Stimulated activated memory B cell treated with anti-CD40 and anti-IgM and Interleukin-4, amounts not matched to agents 10 μg/mL and 1 μg/mL and 100 μg/mL, for 72 hours (primary cell): ENCODE measurements at places on chromosomes 16 and 17.

DNA sequence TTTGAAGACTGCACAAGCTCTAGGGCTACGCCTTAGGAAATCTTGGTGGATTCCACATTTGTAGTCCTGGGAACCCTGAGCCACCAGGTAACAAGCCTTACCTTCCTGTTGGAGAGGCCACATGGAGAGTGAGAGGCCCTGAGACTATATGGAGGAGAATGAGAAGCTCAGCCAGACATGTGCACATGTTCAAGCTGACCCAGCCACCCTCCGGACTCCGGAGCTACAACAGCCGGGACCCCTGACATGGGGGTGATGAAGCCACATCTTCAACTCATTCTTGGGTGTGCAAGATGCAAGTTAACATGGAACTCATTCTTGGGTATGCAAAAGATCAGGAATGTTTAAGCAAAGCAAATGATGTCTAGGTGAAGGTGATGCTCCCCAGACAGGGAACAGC, 62.7 kb downstream of the GNA13 start:
- peak overlapping the region; percentile 26 for H3K27ac ChIP-seq
- no peak overlapping the region for H3K4me3 ChIP-seq
- no peak for ATAC-seq
- no peaks in the 10 kb centered on the region for H3K27me3 ChIP-seq

- H3K4me3 ChIP-seq: no peak overlapping the region
- H3K36me3 ChIP-seq: no peaks in the 10 kb centered on the region
- H3K27me3 ChIP-seq: peaks cover 17% of the 10 kb centered on the region
These were observed 123.1 kb downstream of the C16orf78 start for GRCh38 chr16:49496656-49497055.

DNA sequence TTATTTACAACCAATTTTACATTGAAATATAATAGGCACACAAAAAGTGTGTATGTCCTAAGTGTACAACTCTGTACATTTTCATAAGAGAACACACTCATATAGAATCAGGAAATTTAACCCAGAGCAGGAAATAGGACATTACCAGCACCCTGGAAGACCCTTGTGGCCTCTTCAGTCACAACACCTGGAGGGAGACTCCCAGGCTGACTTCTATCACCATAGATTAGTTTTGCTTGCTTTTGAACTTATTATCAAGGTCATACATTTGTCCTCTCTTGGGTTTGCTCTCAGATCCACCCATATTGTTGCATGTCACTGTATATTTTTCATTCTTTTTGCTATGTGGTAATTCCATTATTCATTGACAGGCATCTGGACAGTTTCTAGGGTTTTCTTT, 5.8 kb downstream of the RIPOR1 start:
- H3K27me3 ChIP-seq: no peaks in the 10 kb centered on the region
- peaks cover 73% of the 10 kb centered on the region for H3K4me1 ChIP-seq
- ATAC-seq: no peak
- no peak overlapping the region for H3K27ac ChIP-seq

DNA sequence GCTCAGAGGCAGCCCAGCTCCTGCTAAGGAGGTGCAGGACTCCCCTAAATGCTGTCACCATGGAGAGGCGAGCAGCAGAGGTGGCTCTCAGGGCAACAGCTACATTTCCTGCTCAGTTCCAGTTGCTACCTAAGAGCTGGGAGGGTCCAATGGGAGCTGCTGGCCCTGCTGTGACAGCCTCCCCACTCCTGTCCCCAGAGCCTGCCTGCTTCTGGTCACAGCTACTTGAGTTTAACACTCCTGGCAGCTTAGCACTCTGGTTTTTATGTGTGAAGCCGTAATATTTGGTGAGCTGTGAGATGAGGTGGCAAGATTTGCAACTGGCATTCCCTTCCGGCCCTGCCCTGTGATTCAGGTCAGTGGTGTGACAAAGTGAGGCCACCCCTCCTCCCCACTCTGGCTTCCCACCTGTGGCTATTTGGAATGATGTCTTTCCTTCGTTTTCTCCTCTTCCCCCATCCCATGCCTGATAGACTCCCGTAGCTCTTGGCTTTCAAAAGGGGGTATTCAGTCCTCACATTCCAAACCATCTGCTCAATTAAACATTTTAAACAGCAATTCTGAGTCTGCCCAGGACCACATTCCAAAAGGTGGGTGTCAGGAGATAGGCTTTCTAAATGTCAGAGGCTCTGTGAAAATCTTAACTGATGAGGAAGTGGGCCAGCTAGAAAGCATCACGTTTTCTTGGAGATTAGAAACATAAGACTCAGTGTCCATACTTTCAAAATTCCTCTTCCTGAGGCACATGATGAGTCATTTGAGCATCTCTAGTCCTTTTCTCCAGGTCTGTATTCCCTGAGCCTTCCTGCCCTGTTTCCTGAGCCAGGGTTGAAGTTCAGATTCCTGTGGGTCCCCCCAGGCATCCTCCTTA, 42.6 kb upstream of the SKAP1 start:
- H3K27ac ChIP-seq: no peak overlapping the region
- peaks cover 6% of the 10 kb centered on the region for H3K4me1 ChIP-seq
- H3K36me3 ChIP-seq: no peaks in the 10 kb centered on the region
- H3K4me3 ChIP-seq: no peak overlapping the region
- ATAC-seq: no peak

DNA sequence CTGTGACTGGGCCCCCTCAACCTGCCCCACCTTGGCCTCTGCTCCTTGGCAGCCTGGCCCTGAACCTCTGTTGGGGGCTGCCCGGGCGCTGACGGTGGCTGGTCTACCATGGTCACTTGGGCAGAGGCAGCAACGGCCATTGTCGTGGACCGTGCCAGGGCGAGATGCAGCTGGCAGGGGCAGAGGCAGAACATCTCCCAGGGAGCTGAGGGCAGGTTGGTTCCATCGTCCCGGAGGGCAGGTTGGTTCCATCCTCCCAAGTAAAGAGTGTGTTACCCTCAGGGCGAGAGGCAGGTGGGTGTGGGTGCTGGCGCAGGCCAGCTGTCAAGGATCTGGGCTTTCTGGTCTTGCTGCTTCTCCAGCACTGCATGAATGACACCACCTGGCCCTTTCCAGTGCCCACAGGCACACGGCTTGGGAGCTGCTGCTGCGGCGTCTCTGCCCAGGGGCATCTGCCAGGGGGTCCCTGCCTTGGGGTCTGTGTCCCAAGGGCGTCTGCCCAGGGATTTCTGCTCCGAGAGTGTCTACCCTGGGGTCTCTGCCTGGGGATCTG, 12.0 kb downstream of the ACSF3 start:
- H3K27me3 ChIP-seq: no peaks in the 10 kb centered on the region
- H3K4me1 ChIP-seq: peaks cover 40% of the 10 kb centered on the region
- H3K36me3 ChIP-seq: peaks cover 80% of the 10 kb centered on the region
- ATAC-seq: no peak
- peak overlapping the region; percentile 82 for H3K27ac ChIP-seq

DNA sequence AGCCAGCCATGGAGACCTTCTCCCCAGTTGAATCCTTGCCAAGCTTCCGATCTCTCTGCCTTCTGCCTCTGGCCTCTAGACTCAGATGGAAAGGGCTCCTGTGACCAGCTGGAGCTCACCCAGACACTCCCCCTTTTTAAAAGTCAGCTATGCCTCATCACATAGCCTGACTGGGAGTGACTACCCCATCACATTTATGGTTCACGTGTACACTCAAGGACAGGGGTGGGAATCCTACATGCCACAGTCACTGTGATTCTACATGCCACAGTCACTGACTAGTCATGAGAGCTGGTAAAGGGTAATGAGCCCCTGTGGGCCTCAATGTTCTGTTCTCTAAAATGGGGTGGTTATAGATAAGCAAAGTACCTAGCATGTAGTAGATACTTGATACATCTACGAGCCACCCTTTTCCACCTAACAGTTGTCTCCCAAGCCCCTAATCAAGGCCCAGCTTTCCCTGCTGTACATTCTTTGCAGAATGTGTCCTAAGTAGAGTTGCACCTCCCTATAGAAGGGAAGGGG, 85.1 kb downstream of the RGS9 start:
- peaks cover 36% of the 10 kb centered on the region for H3K27me3 ChIP-seq
- no peaks in the 10 kb centered on the region for H3K4me1 ChIP-seq
- H3K36me3 ChIP-seq: no peaks in the 10 kb centered on the region
- no peak overlapping the region for H3K27ac ChIP-seq
- H3K4me3 ChIP-seq: no peak overlapping the region
- no peak for ATAC-seq

- H3K27me3 ChIP-seq: no peaks in the 10 kb centered on the region
- ATAC-seq: no peak
- H3K4me3 ChIP-seq: no peak overlapping the region
- H3K4me1 ChIP-seq: no peaks in the 10 kb centered on the region
These were observed 406.5 kb upstream of the CDH5 start for GRCh38 chr16:65959983-65960382.

DNA sequence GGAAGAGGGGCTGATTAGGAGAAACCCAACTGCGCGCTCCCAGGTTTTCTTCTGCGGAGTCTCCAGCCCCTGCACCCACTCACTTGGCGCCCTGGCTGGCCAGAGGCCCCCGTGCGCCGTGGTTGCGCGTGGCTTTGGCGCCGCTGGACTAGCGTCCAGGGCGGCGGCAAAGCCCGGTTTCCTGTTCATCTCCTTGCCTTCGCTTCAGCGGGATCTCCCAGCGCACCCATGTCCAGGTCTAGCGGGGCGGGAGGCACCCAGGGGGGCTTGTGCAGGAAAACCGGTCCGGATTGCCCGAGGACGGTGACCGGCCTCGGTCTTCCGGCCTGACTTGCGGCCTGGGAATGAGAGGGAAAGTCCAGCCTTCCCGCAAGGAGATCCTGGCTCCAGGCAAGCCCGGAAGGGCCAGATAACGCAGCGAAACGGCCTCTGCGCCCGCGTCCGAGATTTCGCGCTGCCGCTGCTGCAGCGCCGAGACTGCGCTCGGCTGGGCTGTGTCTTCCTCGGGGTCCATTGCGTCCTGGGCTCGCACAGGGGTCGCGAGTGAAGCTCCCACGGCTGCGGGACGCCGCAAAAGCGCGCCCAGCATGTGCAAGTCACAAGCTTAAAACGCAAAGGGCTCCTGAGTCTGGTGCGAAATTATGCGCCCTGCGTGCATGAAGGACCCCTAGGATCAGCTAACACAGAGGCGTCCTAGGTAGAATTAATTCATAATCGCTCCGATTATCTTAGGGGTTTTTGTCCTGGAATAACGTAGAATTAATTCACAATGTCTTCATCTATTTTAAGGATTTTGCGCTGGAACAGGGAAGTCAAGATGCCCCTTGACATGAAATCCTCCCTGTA, 5.7 kb downstream of the FOXF1 start:
- H3K36me3 ChIP-seq: no peaks in the 10 kb centered on the region
- no peak overlapping the region for H3K4me3 ChIP-seq
- no peak for ATAC-seq
- H3K27ac ChIP-seq: no peak overlapping the region

- peaks cover 67% of the 10 kb centered on the region for H3K4me1 ChIP-seq
- no peak for ATAC-seq
- H3K36me3 ChIP-seq: no peaks in the 10 kb centered on the region
These were observed 50.6 kb downstream of the RNF112 start for GRCh38 chr17:19461681-19462080.

DNA sequence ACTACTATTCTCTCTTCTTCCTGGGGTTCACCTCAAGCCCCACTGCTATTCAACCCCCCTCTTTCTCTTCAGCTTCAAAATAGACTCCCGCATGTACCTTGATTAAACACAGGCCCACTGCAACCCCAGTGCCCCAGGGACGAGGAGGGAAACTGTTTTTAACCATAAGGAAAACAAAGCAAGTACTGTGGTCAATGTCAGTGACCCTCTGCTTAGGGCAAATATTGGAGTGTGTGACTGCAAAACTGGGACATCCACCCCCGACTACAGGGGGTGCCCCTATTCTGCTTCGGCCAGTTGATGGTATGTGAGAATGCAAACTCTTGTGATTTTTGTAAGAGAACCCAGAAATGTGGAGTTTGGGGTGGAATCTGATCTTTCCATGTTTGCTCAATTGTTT, 9.5 kb upstream of the PNPO start:
- no peak overlapping the region for H3K27ac ChIP-seq
- no peaks in the 10 kb centered on the region for H3K27me3 ChIP-seq
- H3K4me1 ChIP-seq: peaks cover 9% of the 10 kb centered on the region
- H3K4me3 ChIP-seq: no peak overlapping the region
- no peak for ATAC-seq

DNA sequence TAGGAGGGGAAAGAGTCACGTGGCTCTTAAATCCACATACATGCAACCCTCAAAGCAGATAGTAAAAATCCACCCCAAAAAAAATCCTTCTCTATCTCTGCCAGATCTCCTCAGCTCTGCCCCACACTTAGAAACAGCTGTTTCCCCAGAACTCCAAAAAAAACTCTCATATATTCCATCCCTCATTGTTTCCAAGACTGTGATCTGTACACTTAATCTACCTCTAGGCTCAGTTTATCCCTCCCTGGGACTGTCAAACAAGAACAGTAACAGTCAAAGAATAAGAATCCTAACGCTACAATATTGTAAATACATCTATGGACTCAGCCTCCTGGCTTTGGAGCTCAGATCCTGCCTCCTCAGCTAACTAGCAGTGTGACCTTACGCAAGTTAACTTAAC, 11.6 kb downstream of the CUEDC1 start:
- H3K36me3 ChIP-seq: no peaks in the 10 kb centered on the region
- ATAC-seq: no peak
- peaks cover 57% of the 10 kb centered on the region for H3K4me1 ChIP-seq
- no peak overlapping the region for H3K27ac ChIP-seq
- H3K4me3 ChIP-seq: no peak overlapping the region

GRCh38 chr16:72404299-72404698, 232.3 kb upstream of the PMFBP1 start:
- H3K27me3 ChIP-seq: no peaks in the 10 kb centered on the region
- ATAC-seq: no peak
- H3K36me3 ChIP-seq: no peaks in the 10 kb centered on the region
- peaks cover 12% of the 10 kb centered on the region for H3K4me1 ChIP-seq
- no peak overlapping the region for H3K4me3 ChIP-seq

DNA sequence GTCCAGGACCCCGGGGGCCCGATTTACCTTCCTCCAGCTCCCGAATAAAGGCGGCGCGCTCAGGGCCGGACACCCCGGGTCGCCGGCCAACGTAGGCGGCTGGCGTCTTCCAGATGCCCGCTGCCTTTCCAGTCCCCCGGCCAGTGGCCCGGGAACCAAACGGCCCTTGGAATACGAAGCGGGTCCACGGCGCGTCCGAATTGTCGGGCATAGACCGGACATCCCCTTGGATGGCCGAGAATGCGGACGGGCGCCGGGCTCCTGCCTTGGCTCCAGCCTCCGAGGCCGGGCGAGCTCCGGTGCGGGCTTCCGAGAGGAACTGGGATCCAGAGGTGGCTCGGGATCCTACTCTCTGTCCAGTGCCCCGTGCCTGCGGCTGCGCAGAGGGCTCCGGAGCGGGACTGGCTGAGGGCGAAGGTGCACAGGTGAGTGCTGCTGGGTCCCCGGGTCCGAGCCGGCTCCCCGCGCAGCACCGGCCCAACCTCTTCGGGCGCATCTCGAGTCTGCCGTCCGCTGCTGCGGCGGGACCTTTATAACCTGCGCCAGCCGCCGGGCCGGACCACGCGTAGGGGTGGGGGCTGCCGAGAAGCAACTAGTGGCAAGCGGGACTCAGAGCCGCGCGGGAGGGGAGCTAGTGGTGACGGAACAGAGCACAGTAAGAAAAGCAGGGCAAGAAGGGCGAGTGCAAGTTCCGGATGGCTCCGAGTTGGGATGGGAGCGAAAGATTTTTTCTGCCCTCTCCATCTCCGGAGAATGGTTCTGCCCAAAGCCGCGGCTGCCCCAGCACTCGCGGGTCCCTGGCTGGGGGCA, at the start of gene HAP1:
Gene HAP1 (minus strand): TSS at position 505 of the 810 bp plus-strand sequence. CDS start 9 bp downstream, at position 496.
- no peaks in the 10 kb centered on the region for H3K36me3 ChIP-seq
- no peak within 1 kb of the TSS for H3K27ac ChIP-seq
- peak within 1 kb of the TSS; percentile 66 for H3K4me3 ChIP-seq
- ATAC-seq: peak; percentile 19
- H3K4me1 ChIP-seq: peaks cover 21% of the 10 kb centered on the region

- H3K4me3 ChIP-seq: no peak overlapping the region
- H3K27ac ChIP-seq: no peak overlapping the region
- H3K27me3 ChIP-seq: peaks cover 85% of the 10 kb centered on the region
- peaks cover 19% of the 10 kb centered on the region for H3K4me1 ChIP-seq
These were observed 5.2 kb upstream of the AATF start for GRCh38 chr17:36943250-36944191.
